NCI-H187 (cell line): ENCODE measurements at places on chromosomes 3 and 15.

DNA sequence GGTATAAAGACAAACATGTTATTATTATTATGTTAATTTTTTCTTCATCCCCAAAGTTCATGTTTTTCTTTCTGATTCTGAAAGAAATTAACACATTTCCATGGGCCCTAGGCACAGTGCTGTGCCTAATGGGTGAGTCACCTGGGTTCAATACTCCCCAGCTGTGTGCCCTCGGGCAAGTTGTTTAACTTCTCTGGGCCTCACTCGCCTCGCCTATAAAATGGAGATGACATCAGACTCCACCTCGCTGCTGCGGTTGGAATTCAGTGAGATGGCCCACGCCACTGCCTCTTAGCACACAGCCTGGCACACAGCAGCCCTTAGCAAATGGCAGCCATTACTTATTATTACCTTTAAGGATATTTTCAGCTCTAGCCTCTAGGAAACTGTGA, 22.6 kb downstream of the DNASE1L3 start:
- DNase-seq: no peak

GRCh38 chr15:73293773-73294172, 75.0 kb downstream of the HCN4 start:
- no peak for DNase-seq

DNA sequence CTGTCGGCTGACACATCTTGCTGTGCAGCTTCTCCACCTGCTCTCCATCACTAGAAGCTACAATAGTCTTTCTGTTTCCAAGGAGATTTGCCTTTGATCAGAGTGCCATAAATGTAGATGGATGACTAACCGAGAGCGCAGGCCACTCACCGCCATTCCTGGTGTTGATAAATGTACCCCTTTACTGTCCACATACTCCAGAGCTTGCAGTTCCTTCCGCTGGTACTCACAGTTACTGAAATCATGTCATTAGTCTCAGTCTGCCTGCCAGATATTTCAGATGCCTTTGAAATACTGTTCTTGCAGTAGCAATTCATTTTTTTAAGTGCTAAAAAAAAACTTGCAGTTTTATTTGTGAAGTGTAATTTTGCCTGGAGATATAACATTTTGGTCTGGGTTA, 72.3 kb downstream of the BLM start:
- no peak for DNase-seq

DNA sequence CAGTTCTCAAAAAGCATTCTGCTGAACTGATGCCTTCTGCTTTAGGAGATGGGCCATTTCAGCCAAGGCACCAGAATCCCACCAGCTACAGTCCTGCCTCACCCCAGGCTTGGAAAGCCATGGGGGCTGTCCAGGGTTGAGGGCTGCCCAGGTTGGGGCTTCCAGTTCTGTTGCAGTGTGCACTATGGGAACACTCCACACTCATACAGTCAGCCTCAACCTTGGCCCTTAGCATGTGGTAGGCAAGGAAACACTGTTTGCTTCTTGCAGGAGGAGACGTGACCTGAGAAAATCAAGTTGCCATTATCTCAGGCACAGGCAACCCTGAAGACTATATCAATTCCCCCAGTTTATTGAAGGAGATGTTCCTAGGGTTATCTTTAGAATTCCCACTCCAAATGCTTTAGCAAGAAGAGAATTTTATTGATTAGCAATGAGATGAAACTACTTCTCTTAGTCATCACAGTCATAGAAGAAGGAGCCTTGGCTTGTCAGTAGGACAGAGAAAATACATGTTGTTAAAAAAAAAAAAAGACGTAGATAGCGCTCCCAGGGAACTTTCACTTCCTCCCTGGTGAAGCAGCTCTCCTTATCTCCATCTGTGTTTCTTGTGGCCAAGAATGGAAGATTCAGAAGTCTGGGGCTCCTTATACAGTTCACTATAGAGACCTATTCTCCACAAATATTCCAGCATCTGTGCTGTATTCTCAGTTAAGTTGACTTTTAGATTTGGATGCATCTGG, 38.3 kb upstream of the IL12A start:
- DNase-seq: no peak

DNA sequence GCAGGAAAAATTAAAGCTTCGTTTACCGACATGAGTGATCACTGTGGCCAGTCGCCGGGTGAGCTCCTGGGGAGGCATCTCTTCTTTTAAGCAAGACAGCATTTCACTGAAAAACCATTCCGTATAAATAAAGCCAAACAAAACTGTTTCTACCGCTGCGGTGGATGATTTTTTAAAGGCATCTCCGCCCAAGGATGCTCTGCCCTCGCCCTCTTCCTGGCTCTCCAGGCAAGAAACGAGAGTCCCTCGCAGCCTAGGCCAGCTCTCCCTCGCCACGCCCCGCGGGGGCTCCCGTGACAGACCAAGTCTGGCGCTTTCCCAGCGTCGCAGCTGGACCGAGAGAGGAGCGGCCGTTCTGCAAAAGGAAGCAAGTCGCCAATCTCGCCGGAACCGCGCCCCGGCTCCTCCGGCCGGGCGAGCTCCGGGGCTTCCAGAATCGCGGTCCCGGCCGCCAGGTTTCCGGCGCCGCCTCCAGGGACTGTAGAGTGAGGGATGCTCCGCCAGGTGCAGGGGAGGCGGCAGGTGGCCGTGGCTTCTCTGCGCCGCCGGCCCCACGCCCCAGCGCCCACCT, 458 bp downstream of the MCF2L2 start:
- peak; percentile 22 for DNase-seq

- no peak for DNase-seq
Measured at GRCh38 chr3:145170121-145170520, 990.9 kb downstream of the PLOD2 start.

DNA sequence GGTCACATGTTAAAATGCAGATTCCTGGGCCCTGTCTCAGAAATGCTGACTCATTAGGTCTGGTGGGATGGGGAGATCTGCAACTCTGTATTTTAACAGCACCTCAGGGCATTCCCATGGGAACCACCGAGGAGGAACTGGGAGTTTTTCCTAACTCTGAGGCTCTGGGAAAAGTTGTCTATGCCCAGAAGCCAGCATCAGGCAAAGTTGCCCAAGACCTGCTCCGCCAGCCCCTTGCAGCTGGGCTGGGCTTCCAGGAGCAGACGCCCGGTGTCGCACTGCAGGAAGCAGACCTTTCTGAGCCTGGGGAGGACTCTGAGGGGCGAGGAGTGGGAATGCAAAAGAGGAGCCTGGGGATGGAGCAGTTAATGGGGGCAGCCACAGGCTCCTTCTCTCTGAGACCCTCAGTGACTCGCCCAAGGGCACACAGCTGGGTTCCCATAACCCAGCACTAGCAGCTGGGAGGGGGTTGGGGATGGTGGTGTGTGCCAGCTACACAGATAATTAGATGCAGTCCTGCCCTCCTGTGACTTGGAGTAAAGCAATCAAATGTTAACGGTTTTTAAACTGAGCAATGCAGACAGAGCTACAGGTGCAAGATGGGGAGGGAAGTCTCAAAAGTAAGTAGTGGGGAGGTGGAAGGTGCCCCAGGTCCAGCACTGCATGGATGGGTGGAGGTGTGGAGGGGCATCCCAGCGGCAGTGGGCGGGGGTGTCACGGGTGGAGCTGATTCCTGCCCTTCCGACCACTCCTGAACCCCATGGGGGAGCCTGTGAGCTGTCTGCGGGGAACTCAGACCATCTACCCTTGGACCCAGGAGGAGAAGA, 100.4 kb downstream of the LSM3 start:
- no peak for DNase-seq

- no peak for DNase-seq
Measured at GRCh38 chr3:108554229-108554628, 35.0 kb downstream of the CIP2A start.

- no peak for DNase-seq
Measured at GRCh38 chr3:186515125-186515524, 29.1 kb downstream of the CRYGS start.
